Amniotic stem cell (primary cell): ENCODE measurements at places on chromosomes 6 and 20.

DNA sequence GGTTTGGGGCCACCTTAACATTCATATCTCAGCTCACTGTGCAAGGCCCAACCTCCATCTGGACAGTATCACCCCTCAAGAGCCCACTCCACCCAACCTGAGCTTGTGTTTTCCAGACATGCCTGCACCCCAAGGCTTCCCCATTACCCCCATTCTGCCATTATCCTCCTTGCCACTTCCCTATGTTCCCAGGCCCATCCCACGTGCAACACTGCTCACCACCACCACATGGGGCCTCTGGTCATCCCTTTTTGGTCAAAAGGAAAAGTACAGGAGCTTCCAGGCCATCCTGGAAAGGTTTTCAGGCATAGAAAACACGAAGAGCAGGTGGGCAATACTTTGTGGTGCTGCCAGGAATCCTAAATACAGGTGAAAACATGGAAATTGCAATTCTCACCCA, 140.3 kb downstream of the SYNDIG1 start:
- DNase-seq: no peak

DNA sequence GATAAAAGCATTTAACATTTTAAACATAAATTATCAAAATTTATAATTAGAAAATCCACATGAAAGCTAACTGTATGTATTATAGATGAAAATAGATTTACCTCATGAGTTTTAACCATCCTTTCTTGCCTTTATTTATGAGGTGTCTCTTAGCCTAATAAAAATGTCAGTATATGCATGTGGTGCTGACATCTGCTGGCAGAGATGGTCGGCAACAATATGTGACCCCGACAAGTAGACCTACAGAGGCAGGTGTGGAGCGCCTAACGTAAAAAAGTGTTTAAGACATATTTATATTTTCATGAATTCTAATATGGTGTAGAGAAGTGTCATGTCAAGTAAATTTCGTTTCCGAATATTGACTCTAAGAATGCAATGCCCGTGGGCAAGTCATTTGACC, 149.0 kb upstream of the FUT9 start:
- no peak for DNase-seq

GRCh38 chr6:120473804-120474203, 860.5 kb downstream of the TBC1D32 start:
- DNase-seq: no peak

- DNase-seq: no peak
Observed at GRCh38 chr6:84224251-84224650, 3.2 kb downstream of the CEP162 start.

GRCh38 chr6:135801755-135802465, 49.6 kb upstream of the PDE7B start:
- no peak for DNase-seq

DNA sequence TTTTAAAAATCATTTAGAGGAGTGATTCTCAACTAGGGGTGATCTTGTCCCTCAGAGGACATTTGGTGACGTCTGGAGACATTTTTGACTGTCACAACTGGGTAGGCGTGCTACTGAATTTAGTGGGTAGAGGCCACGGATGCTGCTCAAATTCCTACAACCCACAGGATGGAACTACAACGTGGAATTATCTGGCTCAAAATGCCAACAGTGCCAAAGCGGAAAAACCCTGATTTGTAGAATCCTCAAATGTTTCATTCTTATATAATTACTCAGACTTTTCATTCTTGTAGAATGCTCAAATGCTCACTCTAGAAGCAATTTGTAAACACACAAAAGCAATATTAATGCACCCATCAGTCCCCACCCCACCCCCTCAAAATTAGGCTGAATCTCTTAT, 229.8 kb downstream of the ZMYND8 start:
- DNase-seq: peak; percentile 75

- DNase-seq: no peak
Observed at GRCh38 chr20:36390719-36391415, 84.7 kb downstream of the DLGAP4 start.

DNA sequence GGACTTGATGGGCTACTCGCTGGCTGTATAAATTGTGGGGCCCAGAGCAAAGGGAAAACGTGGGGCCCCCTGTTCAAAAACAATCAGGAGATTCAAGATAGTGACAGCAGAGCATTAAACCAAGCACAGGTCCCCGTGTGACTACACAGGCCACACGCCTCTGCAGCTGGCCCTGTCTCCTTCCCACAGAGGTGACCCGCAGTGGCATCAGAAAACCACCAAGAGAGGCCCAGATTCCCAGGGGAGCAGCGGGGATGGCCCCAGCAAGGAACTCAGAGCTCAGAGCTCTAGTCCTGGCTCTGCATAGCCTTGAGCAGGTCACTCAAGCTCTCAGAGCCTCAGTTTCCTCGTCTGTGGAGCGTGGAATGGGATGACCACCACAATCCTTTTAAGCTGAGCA, 57.6 kb downstream of the CPNE5 start:
- no peak for DNase-seq

GRCh38 chr20:36405255-36405654, 99.1 kb downstream of the DLGAP4 start:
- no peak for DNase-seq

- DNase-seq: no peak
Observed at GRCh38 chr6:12608874-12609273, 107.7 kb upstream of the PHACTR1 start.

- DNase-seq: no peak
Observed at GRCh38 chr6:33872761-33873160, 69.0 kb upstream of the MLN start.

DNA sequence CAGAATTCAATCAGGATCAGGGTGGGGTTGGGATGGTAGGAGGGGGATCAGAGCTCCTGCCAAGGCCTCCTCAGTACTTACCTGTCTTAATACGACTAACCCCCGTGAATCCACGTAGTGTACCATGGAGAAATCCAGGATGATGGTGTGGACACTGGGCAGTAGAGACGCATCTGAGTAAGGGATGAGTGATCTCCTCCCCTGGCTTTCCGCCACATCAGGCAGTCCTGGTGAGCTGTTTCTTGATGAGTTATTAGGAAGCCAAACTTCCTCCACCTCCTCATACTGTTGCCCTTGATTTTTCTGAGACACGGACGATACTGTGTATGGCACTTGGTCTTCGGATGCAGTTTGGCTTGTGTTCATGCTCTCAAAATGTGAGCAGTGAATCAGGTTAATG, 34.2 kb upstream of the SRPK1 start:
- no peak for DNase-seq

DNA sequence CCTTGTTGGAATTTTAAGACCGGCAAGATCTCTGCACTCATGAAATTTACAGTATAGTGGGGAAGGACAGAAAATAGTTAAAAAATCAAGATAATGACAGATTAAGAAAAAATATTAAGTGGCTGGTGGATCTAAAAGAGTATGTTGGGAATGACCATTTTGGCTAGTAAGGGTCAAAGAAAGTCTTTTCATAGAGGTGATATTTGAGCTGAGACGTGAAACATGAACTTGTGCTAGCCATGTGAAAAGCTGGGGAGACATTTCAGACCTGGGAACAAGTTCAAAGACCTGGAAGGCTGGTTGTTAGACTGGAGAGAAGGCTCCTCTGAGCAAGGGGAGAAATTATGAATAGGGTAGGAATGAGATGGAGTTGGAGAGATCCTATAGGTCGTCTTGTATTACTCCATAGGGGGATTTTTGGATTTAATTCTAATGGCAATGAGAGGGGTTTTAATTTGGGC, 4.7 kb downstream of the BICRAL start:
- DNase-seq: no peak

GRCh38 chr20:14800707-14801425, 463.5 kb upstream of the FLRT3 start:
- no peak for DNase-seq

DNA sequence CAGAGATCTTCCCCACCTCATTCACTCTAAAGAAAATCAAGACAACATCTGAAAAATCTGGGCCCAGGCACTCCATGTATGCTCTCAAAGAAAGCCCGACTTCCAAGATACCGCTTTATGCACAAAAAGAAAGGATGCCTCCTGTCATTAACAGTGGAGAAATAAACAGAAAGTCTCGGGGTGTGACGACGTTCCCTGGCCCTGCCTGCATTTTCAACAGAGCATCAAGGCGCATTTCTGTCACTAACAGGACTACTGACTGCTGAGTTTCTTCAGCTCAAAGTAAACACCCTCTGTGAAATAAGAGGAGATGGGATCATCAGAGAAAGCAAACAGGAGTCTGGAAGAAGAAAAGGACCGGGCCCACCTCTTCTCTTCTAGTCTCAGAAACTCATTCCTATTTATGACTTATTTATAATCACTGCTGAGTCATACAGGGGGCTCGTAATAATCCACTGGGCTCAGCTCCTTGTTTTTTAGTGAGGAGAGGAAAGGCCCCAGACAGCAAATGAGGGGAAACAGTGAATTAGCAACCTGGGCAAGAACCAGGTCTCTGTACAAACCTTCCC, 99.7 kb downstream of the ZMYND8 start:
- no peak for DNase-seq

GRCh38 chr6:78589436-78589835, 277.9 kb upstream of the IRAK1BP1 start:
- DNase-seq: no peak

DNA sequence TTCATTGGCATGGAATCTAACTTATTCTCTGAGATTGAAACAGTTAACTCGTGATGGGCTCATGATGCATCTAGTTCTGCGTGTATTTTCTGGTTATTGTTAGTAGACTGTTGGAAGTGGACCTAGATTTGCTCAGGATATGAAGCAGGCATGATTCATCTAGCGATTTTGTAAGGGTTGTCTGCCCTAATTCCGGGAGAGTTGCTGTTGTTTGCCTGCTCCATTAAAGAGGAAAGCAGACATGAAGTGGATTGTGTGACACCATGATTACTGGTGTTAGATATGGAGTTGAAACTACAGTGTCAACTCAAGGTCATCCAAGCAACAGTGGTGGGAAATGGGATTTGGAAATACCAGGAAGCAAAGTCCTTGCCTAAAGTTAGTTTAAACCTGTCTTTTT, 41.0 kb downstream of the SOX4 start:
- DNase-seq: peak; percentile 29

DNA sequence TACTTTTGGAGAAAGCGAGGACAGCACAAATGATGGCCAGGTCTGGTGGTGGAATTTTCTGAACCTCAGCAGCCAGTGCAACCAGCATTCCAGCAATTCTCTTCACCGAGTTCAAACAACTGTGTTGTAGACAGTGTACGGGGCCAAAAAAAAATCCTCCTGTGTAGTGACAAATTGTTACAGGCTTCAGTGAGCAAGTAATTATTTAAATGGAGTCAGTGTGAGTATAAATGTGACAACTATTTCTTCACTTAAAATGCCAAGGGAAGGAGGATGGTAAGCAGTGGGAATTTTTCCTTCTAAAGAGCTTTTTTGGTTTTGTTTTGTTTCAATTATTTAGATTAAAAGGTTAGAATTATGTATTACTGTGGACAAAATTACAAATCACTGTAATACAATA, 154.1 kb downstream of the TMEM242 start:
- DNase-seq: no peak

GRCh38 chr6:135465307-135465706, 32.2 kb downstream of the AHI1 start:
- no peak for DNase-seq

- no peak for DNase-seq
Observed at GRCh38 chr6:170182781-170183120, 108.1 kb downstream of the DLL1 start.

DNA sequence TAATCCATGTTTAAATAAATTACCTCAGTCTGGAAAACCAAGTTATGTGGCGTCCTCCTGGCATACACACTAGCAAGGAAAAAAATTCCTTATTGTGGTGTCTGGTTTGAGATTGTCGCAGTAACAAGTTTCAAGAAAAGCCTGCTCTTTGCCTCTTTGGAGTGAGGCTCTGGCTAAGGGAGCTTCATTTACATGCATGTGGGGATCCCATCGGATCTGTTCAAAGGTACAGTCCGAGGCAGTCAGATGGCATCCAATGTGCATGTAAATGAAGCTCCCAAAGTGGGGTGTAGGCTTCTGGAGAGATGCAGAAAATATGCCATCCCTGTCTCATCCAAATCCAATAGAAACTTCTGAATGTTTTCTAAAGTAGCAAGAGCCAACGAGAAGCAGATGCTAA, 199.5 kb upstream of the FBXL4 start:
- DNase-seq: no peak

GRCh38 chr6:134106702-134107101, 54.3 kb upstream of the SLC2A12 start:
- no peak for DNase-seq

DNA sequence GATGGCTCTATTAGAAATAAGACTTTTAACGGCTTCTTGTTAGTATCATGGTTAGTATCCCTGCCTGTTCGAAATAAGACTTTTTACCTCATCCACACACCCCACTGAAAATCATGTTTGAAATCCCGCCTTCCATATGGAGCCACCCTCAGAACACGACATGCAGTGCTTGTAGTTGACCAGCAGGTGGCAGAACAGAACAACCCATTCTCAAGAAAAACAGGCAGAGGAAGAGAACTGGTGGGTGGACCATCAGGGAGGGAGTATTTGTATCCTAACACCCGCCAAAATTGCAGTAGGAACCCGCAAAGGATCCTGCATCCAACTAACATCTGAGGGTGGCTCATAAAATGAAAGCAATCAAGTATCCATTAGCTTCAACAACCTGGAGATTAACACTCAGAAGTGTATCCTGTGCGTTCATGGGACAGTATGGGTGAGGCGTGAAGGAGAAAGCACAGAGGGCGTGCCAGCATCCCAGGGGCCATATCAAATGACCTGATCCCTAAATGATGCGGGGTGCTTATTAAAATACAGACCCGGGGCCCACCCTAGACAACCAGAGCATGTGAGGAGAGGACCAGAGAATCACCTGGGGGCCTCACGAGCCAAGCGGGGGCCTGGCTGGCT, 89.6 kb upstream of the NHSL1 start:
- peak; percentile 21 for DNase-seq

GRCh38 chr6:162615016-162615705, 112.4 kb downstream of the PRKN start:
- no peak for DNase-seq
